ENCODE measurements at places on chromosomes 4 and X.

GRCh38 chr4:189826657-189827056, 114.0 kb upstream of the FRG1 start:
- DNase-seq = no peak

DNA sequence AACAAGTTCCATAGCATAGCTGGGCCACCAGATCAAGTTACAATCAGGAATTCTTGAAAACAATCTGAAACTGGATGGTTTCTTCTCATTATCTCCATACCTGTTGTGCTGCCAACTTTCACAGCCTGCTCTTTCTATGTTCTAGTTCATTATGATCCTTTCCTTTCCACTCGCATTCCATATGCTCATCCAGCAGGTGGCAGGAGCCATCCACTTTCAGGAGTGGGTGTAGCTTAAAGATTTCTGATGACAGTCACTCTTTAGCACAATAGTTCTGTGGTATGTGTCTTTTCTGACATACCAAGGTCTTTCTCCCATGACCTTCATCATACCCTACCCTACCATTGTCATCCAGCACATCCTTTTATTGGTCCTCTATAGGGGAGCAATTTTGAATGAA, 46.4 kb downstream of the PAGE2 start:
- DNase-seq = no peak

DNA sequence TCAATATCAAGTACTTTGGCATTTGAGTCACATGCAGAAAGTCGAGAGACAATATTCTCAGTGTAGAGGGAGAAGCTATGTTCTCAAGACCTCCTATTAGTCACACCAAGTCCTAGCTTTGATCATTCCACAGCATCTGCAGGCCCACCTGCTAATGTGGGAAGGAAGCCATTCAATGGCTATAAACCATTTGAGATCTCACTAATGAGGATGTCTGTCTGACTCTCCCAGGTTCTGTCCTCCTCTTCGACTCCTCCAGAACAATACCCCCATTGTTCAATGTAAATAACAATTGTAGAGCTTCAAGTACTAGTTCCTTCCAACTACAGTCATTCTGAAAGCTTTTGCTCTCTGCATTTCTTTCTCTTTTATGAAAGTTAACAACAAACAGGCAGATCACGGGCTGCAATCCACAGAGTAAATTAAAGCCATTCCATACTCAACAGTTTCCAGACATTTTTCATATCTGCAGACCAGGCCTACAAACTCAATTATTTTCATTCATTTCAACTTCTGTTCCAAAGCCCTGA, 140.2 kb upstream of the EDNRA start:
- DNase-seq = no peak

GRCh38 chr4:4217113-4217512, 9.6 kb downstream of the OTOP1 start:
- no peak for DNase-seq

GRCh38 chr4:72446353-72447055, 122.5 kb downstream of the ADAMTS3 start:
- DNase-seq = no peak

DNA sequence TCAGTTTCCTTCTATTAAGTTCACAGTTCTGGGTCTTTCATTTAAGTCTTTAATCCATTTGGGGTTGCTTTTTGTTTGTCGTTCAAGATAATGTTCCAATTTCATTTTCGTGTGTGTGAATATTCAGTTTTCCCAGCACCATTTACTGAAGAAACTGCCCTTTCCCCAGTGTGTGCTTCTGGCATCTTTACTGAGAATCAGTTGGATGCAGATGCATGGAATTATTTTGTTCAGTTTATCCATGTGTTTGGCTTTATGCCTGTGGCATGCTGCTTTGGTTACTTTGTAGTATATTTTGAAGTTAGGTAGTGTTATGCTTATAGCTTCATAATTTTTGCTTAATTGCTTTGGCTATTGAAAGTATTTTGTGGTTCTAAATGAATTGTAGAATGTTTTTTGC, 163.8 kb upstream of the HDX start:
- no peak for DNase-seq

DNA sequence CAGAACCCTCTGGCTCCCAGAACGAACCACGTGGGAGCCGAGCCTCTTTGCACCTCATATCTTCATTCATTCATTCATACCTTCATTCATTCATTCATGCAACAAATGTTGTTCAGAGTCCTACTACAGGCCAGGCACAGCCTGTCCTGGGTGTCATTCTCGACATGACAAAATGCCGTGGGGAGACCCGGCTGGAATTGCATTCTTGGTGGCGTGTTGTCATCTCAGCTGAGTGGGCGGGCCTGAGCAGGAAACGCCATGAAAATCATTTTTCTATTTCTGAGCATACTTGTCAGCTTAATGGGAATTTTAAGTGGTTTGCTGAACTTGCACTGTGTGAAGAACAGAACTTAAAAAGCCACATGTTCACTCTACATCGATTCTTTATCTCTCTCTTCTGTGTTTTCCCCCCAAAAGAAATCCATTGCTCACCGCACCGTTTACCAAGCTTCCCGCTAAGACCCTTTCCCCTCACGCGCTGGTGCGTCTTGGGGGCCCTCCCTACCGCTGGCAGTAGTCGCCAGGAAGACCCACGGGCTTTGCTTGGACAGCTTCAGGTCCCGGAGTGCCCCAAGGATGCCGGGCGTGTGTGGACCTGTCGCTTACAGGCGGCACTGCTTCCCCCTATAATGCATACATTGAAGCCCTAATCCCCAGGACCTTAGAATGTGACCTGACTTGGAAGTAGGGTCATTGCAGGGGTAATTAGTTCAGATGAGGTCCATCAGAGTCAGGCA, 41.6 kb upstream of the HMX1 start:
- no peak for DNase-seq

DNA sequence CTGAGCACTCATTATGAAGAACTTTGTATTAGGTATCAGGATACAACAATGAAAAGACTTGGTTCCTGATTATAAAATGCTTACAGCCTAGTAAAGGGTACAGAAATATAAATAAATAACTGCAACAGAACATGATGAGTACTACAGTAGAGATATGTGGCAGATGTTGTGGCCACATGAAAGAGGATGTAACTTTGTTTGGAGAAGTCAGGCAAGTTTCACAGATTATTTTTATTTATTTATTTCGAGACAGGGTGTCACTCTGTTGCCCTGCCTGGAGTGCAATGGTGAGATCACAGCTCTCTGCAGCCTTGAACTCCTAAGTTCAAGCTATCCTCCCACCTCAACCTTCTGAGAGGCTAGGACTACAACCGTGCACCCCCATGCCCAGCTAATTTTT, 15.8 kb upstream of the UBE2K start:
- DNase-seq = no peak

GRCh38 chr4:39354254-39354552, 12.0 kb downstream of the RFC1 start:
- no peak for DNase-seq

DNA sequence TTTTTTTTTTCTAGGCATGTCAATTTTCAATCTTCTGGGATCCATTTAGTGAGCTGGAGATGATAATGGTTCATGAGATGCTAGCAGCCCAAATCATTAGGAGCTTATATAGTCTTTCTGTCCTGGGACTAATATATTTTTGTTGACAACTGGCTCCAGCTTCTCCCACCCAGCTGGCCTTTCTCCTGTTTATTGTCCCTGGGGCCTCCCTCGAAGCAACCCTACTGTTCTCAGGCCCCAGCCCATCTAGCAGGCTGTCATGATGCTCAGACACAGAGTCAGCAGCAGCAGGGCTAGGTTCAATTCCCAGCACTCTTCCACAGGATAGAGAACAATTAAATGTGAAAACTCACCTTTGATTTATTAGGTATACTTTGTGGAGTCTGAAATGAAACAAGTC, 127.6 kb upstream of the MID1 start:
- no peak for DNase-seq

DNA sequence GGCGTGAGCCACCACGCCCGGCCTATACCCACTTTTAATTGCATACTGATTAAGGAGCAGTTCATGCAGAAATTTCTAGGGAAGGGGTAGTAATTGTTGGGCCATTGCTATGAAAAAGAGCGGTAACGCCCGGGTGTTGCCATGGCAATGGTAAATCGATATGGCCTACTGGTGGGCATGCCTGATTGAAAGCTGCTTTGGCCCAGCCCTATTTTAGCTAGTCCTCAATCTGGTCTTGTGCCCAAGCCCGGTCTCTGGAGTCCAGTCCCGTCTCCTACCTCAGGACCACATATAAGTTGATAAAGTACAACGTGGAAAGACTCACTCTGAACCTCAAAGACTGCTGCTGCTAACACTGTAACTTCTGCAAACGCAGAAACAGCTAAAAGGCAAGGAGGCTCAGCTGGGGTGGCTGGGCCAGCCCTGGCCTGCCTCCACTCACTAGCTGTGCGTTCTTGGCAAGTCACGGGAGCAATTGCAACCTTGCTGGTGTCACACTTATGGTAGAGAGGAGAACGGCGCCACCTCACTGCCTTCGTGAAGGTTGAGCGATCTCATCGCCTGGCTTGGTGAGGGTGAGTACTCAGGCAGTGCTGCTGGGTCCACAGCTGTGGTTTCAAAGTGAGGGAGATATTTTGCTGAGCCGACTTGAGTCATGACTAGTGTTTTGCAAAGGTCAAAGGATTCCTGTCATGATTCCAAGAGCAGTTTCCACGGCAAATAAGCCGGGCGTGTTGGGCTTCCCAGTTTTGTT, 57.0 kb upstream of the GRPEL1 start:
- DNase-seq = no peak

DNA sequence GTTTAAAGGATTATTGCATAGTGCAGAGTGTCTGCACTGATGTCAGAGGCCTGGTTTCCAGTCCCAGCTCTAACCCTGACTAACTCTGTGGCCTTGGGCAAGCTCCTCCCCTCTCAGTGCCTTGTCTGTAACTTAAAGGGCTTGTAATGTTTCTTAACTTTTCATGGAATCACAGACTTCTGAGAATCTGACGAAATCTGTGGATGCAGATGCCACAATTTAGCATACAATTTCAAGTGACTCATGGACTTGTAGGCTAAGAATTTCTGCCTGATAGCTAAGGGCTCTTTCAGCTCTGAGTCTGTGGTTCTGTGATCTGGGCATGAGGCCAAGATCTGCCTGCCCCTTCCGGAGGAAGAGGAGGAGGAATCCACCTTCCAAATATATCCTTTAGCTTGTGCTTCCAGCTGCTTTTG, 236.9 kb downstream of the AR start:
- DNase-seq = no peak

GRCh38 chr4:110623718-110624397, 981 bp upstream of the PITX2 start:
- DNase-seq = no peak
